ENCODE measurements at places on chromosomes 11 and 22.

DNA sequence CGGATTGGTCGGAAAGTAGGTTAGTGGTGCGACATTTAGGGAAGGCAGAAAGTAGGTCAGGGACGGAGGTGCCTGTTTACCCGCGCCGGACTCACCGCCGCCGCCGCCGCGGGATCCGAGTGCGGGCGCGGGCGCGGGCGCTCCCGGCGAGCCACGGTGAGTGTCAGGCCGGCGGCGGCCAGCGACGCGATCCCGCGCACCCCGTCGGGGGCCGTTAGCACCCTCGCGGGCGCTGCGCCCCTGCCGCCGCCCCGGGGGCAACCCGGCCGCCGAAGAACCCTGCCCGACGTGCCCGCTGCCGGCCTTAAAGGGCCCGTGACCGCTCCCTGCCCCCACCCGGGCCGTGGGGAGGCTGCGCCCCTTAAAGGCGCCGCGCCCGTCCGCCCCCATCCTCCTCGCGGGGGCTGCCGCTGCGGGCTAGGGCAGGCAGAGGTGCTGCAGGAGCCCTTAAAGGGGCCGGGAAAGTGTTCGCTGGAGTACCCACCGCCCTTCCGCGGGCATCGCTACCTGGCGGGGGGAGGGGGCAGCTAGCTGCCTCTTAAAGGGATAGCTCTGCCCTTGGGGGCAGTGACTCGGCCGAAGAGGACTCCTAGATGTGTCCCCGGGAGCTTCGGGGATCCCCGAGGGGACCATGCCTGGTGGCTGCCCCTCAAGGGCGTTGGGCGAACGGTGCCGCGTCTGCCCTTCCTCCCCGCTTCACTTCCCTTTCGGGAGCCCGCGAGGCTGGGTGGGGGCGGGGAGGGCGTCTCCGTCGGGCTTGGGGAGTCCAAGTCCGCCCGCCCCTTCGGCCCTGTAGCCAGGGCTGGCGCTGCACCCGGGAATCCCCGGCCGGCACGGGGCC lies at the start of gene BMAL1:
Gene BMAL1, plus strand, starts transcription at position 23 of the 841 bp plus-strand sequence. CDS start 76,519 bp downstream, outside the sequence.
- peak; percentile 45 for DNase-seq

DNA sequence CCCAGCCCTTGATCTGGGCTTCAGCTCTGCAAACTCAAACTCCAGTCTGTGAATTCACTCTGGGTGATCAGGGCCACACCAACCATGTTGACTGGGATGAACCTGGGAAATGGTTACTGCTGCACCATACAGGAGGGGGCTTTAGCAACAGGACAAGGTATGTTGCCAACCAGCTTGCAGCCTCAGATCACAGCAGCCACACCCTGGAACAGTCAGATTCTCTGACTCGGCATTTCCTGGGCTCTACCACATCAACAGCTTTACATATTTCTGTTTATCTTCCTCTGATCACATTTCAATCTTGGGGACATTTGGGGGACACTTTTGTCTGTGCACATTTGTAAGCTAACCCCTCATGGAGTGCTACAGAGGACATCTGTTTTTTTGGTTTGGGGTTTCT lies 267.0 kb upstream of the NCAM1 start:
- no peak for DNase-seq

DNA sequence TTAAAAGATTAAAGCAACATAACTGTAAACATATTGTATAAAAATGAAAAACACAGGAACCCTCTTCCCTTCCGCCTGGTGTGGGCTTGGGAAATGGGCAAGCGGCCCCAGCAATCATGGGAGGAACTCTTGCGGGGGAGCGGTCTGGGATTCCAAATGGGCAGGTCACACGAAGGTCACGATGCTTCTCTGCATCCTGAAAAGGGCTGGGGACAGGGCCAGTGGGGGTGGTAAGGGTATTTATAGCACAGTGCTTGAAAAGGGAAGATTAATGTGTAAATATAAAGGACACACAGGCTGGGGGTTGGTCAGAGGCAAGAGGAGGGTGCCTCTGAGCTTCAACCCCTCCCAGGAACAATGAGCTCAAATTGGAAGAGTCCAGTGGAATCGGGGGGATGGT lies 46.9 kb upstream of the OR4B1 start:
- DNase-seq, result no peak

- no peak for DNase-seq
Measured at GRCh38 chr22:19086417-19086816, 35.8 kb downstream of the DGCR2 start.

DNA sequence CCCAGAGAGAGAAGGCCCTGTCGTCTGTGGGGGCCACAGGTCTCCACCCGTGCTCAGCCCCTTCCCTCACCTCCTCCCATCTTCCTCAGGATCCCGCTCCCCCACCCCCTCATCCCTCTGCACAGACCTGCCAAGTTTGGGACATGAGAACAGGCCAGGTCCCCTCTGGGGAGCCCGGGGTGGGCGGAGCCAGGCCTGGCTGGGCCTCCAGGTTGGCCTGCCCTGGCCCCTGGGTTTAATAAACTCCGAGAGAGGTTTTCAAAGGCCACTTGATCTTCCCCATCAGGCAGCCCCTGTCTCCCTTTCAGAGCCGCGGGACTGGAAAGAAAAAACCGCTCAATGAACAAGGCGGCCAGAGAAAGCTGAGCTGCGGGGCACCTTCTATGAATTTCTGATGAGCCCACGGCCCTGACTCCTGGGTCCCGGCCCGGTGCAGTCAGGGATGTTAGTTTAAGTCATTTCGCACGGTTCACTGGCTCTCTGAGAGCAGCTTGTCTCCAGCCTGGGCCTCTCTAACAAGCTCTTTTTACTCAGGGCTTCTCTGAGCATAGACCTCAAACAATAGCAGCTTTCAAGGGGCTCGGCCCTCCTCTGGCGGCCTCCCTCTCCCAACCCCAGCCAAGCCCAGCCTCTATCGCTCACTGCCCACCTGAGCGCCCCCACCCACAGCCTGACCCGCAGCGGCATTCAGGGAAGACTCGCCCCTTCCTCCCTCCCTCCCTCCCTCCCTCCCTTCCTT lies 64.8 kb downstream of the RPUSD4 start:
- no peak for DNase-seq

DNA sequence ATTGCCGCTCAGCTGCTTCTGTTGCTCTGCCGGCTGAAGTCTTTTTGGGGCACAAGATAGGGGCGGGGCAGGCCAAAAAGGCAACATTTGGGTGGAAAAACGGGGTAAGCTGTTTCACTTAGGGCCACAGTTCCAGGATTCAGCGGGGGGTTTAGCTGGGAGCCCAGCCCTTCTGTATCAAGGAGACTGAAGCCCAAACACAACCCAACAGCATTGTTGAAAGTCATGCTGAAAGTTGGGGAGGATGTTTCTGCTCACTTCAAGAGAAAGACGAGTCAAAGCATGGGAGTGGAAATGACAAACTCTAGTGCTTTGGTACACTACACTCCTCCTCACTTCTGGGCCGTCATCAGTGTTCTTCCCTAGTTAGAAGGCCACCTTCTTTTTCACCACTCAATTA lies 56.1 kb upstream of the GNAZ start:
- no peak for DNase-seq

DNA sequence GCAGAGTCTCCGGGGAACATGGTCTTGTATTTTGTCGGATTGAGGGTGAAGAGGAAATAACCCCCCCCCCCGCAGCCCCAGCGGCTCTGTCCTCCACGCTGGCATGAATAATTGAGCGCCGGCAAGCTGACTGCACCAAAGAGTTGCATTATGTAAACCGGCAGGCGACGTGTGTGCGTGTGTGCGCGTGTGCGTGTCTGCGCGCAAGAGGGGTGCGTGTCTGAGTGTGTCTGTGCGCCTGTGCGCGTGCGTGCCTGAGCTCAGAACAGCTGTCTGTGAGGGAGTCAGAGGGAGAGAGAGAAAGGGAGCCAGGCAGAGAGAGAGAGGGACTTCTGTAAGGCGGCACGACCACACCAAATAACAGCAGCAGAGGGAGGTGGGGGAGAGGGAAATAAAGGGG lies 94.4 kb downstream of the SCN3B start:
- no peak for DNase-seq

DNA sequence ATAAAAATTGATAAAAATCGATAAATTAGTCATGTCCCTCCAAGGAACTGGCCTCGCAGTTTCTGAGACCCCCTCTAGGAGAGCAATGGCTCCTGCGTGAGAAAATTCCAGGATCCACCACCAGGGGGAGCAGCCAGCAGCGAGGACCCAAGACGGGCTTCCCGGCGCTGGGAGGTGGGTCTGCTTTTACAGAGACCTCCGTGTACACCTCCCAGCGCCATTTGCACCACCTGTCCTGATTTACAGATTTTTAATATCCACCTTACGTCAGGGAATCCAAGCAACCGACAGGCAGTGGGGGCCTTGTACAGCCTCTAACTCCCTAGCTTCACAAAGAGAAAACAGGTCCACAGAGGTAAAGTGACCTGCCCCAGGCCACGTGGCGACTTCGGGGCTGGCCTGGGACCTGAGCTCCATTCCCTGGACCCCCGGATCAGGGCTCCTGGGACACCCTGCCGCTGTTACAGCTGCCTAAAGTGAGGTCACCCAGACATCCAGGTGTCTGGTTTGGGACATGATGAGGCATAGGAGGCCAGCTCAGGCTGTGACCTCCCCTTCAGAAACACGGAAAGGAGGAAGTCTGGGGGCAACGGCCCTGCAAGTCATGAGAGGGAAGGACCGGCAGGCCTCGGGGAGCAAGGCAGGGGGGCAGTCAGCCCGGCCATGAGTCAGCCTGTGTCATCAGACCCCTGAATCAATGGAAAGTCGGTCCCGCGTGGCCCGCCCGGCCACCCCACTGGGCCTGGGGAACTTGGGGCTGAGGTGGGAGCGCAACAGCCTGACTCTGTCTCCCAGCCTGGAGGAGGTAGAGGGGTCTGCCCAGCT lies 3.5 kb downstream of the OSM start:
- DNase-seq, result peak; percentile 79

DNA sequence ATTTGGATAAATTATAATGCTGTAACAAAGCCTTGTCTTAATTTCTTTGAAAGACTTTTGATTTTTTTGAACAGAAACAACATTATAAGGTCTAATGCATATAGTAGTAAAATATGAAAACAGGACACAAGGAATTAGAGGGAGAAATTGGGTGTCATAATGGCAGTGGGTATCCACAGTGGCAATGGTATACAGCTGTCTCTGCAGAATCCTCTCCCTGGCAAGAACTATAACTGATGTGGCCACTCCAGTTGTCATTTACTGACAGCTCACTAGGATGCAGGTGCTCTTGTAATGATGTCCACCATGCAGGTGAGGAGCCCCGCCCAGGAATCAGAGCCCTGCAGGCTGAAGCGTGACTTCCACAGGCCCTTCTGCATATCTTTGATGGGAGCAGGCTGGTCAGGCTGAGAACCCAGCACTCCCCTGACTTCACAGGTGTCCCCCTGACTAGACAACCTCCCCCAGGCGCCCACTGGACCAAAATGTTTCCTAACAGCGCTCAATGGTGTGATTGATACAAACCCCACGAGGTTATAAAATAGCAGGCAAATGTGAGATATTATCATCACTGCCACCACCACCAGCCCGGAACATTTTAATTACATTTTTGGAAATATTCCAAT lies 32.8 kb upstream of the SERPIND1 start:
- DNase-seq, result no peak

- DNase-seq, result peak; percentile 17
Measured at GRCh38 chr11:119056421-119056999, 495 bp downstream of the HYOU1 start.

- DNase-seq, result no peak
Measured at GRCh38 chr11:111524056-111524455, 9.5 kb downstream of the HOATZ start.

DNA sequence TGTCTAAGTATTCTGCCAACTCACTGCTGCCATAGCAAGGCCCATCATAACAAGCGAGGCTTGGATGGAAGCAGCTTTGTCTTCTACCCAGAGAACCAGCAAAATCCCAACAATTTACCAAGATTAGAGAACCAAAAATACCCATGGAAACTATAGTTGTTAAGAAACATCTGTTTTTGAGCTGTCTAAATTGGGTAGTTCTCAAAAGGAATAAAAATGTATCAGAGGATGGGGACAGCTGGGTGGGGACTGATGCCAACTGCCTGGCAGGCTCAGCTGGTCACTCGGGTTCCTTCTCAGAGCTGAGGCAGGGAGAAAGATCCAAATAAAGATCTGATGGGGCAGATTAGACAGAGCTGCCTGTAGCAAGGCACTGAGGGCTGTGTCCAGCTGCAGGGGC lies 85.9 kb upstream of the GRK3 start:
- no peak for DNase-seq

GRCh38 chr22:49232319-49233067 lies 595.2 kb downstream of the BRD1 start:
- DNase-seq, result no peak

GRCh38 chr11:134666273-134667174 lies 254.5 kb upstream of the B3GAT1 start:
- no peak for DNase-seq

DNA sequence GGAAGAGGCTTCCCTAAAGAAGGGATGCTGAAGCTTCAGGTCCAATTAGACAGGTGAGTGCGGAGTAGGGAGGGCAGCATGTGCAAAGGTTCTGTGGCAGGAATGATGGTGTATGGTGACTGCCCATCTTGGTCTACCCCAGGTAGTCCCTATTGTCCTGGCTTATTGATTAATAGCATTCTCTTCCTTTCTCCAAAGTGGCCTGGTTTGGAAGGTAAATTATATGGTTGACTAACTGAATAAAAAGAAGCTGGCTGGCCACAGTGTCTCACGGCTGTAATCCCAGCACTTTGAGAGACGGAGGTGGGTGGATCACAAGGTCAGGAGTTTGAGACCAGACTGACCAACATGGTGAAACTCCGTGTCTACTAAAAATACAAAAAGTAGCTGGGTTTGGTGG lies 230.5 kb downstream of the MIAT start:
- DNase-seq, result no peak

- no peak for DNase-seq
Measured at GRCh38 chr11:97937501-97937900, 1083.2 kb upstream of the CNTN5 start.

GRCh38 chr11:76615950-76616349 lies 54.6 kb downstream of the LRRC32 start:
- no peak for DNase-seq

DNA sequence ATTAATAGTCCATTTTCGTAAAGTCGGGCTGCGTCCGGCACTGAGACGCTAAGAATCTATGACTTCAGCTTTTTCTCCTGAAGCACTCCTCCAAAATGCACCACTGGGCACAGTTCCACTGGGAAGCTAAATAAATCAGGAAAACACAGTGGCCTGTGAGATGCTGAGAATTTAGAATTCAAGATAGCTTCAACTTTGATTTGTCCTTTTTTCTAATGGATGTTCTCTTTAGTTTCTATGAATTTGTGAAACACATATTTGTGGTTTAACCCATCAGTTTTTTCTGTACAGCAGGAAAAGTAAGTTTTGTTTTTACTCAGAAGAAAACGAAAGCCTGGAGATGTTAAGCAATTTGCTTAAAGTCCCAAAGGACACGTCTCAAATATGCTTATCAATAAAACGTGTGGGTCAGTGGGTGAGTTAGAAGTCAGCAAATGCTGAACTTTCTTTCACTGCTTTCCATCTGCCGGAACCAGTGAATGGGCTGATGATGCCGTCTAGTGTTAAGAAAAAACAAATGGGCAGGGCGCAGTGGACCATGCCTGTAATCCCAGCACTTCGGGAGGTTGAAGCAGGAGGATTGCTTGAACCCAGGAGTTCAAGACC lies 40.7 kb upstream of the CLMP start:
- no peak for DNase-seq

Data from urothelium cell line (cell line).